MG63 (cell line): ENCODE measurements at places on chromosomes 3 and 15. TPM values are rescaled to one million over a fixed set of nuclear protein-coding genes. Genes with fewer than 3 reads are reported as not detected.

Gene GABRR3
- not detected in 2 replicates for total RNA-seq

Gene TMEM158
- 13.5 and 17.0 TPM in 2 replicates for total RNA-seq

Gene RETNLB
- total RNA-seq = not detected in 2 replicates

Gene SAMD7
- total RNA-seq = not detected in 2 replicates

Gene CLDN16
- not detected in 2 replicates for total RNA-seq

Gene SPATA12
- not detected in 2 replicates for total RNA-seq

- DNase-seq = no peak
Measured at GRCh38 chr3:13012221-13012691, 61.0 kb downstream of the IQSEC1 start.

GRCh38 chr15:58261368-58261767, 123.2 kb downstream of the AQP9 start:
- DNase-seq = no peak

- DNase-seq = no peak
Measured at GRCh38 chr3:40914475-40914874, 284.8 kb upstream of the CTNNB1 start.

DNA sequence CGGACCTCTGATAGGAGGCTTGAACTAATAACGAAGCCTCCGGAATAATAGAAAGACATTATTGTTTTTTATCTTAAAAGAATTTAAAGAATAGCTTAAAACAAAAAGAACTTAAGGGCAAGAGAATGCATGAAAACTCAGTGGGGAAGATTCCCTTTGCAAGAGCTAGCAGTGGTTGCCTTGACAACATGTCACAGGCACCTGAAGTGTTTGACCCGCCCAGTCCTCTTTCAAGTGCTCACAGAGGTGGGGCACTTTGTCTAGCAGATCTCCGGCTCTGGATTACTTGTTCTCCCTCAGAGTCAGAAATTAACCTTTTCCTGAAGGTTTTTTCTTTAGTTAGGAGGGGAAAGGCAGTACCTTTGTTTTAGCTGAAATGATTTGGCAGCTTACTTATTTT, 37.8 kb downstream of the LARS2 start:
- no peak for DNase-seq

DNA sequence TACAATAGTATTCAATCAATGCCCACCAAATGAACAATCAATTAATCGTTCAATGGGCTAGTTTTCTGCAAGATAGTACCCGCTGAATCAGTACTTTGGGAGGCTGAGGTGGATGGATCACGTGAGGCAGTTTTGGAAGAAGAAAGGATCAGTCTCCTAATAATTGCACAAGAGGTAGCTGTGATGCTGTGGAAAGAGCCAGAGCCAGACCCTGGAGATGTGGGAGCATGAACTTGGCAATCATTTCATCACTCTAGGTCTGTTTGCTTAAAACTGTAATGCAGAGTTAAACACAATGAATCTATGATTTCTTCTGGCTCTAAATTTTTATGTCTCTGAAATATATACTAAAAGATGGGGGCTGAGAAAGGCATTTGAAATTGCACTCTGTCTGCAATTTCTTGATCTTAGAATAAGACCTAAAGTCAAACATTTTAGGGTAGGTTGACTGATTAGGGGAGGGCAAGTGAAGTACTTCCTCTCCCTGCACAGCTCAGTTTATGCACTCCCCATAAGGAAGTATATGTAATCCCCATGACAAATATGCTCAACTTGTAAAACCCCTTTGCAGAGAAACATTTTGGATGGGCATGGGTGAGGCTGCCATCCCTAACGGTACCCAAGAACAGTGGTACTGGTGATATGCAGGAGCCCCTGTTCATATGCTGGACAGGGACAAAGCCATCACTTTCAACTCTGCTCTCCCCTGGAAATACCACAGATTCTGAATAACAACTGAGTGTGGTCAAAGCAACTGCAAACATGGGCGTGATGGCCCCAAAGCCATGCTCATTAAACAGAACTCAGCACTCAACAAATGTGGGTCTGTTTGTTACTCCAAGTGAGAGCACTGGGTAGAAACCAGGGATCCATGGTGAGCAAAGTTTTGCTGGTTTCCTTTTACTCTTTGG, 28.6 kb upstream of the SPATA12 start:
- DNase-seq = no peak

GRCh38 chr3:150371741-150372254, 36.3 kb upstream of the TSC22D2 start:
- DNase-seq = peak; percentile 78

- DNase-seq = peak; percentile 60
Measured at GRCh38 chr3:5057857-5058324, 64.2 kb upstream of the ARL8B start.

GRCh38 chr15:60022379-60022741, 18.2 kb downstream of the FOXB1 start:
- DNase-seq = no peak

DNA sequence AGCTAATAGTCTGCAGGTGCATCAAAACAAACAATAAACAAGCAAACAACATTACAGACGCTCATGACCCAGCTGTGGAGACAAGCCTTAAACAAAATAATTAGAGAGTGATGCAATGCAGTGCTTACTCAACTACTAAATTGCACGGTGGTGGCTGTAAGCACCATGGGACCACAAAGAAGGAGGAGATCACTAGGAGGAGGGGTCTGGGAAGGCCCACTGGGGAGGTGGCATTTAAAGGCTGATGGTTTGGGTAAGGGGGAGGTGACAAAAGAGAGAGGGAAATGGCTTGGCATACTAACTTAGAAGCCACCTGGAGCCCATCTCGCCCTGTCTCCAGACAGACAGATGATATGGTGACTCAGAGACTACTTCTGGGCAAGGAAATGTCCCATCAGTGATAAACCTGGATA, 516.7 kb downstream of the FOXP1 start:
- peak; percentile 30 for DNase-seq
